Esophagus muscularis mucosa (tissue), 4 donors: ENCODE measurements at places on chromosomes 11 and 22. TPM values are rescaled to one million over a fixed set of nuclear protein-coding genes. Genes with fewer than 3 reads are reported as not detected.
A peak's percentile ranks its signal among the peaks of the same experiment; 100 is the strongest.

- H3K4me3 ChIP-seq, result peak within 1 kb of the TSS; percentile 85
- H3K27me3 ChIP-seq, result no peaks in the 10 kb centered on the region
- no peaks in the 10 kb centered on the region for H3K36me3 ChIP-seq
- H3K27ac ChIP-seq, result peak within 1 kb of the TSS; percentile 93
- peaks cover 43% of the 10 kb centered on the region for H3K4me1 ChIP-seq
Measured at GRCh38 chr22:19941365-19942082, at the start of the genes COMT and TXNRD2. TSS of gene COMT (plus strand) at chr22:19941772. CDS start at chr22:19962527, 20,755 bp downstream. TSS of gene TXNRD2 (minus strand) at chr22:19941818. CDS start at chr22:19941803, 15 bp downstream.

GRCh38 chr22:50222508-50222907, 21.7 kb downstream of the SELENOO start:
- peaks cover 11% of the 10 kb centered on the region for H3K4me1 ChIP-seq
- H3K27ac ChIP-seq, result no peak overlapping the region
- no peak overlapping the region for H3K4me3 ChIP-seq
- no peak for DNase-seq
- peaks cover 58% of the 10 kb centered on the region for H3K36me3 ChIP-seq

DNA sequence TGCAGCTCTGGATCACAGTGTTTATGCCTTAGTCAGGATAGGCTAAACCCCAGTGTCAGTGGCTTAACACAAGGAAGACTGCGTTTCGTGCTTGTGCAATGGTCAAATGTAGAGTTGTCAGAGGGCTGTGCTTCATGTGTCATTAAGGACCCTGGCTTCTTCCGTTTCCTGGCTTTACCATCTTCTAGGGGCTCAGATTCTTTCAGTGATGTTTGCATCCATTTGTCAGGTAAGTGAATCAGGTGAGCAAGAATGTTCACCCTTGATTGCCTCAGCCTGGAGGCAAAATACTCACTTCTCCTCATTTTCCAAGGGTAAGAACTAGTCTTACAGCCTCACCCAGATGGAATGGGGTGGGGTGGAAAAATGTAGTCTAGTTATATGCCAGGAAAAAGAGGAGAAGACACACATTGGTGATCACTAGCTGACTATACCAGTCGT, 20.5 kb upstream of the AMOTL1 start:
- H3K27ac ChIP-seq, result no peak overlapping the region
- H3K27me3 ChIP-seq, result no peaks in the 10 kb centered on the region
- no peaks in the 10 kb centered on the region for H3K36me3 ChIP-seq
- H3K4me1 ChIP-seq, result peaks cover 67% of the 10 kb centered on the region
- no peak for DNase-seq
- no peak overlapping the region for H3K4me3 ChIP-seq

KDM4E gene
- total RNA-seq, result not detected

KDM4D gene
- total RNA-seq, result 0.33 TPM

CENPM gene
- total RNA-seq, result not detected

WNT7B gene
- not detected for total RNA-seq

PIWIL4 gene
- total RNA-seq, result 3.7 TPM

GRCh38 chr11:120545813-120546212, 34.3 kb downstream of the GRIK4 start:
- no peak overlapping the region for H3K27ac ChIP-seq
- no peaks in the 10 kb centered on the region for H3K27me3 ChIP-seq
- H3K36me3 ChIP-seq, result no peaks in the 10 kb centered on the region
- no peak overlapping the region for H3K4me3 ChIP-seq
- no peak for DNase-seq

- H3K27ac ChIP-seq, result peak overlapping the region; percentile 16
- H3K27me3 ChIP-seq, result no peaks in the 10 kb centered on the region
- H3K4me1 ChIP-seq, result peaks cover 38% of the 10 kb centered on the region
- no peaks in the 10 kb centered on the region for H3K36me3 ChIP-seq
Measured at GRCh38 chr11:115500547-115501501, 3.4 kb downstream of the CADM1 start.

DNA sequence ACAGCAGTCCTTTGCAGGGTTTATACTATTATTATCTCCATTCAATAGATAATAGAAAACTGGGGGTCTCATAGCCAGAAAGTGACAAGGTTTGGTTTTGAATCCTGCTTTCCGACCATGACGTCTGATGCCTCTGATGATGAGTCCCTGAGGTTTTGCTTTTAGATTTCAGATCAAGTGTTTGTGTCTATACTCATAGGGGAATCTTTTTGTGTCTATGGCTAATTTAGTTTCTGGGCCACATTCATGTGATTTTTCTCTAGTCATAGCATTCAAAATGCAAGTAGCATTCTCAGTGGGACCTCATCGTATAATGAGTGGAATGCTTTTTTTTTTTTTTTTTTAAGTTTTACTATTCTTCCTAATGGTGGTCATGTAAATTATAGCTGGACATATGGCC, 72.9 kb downstream of the TNRC6B start:
- H3K27ac ChIP-seq, result no peak overlapping the region
- H3K4me1 ChIP-seq, result peaks cover 32% of the 10 kb centered on the region
- no peak overlapping the region for H3K4me3 ChIP-seq
- no peak for DNase-seq
- no peaks in the 10 kb centered on the region for H3K27me3 ChIP-seq
- peaks cover 9% of the 10 kb centered on the region for H3K36me3 ChIP-seq

DNA sequence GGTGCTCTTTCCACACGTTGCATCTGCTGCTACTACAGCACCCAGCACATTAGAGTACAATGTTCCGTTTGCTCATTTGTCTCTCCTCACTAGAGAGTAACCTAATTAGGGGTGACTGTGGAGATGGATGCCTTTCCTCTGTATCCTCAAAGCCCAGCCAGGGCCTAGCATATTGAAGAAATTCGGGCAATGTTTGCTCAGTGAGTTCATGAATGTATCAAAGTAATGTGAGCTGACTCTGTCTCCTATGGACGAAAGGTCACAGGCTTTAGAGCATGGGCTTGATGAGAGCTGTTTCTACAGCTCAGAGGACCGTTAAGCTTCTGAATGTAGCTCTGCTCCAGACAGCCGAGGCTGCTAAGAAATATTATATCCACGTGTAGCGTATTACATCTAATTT, 67.5 kb downstream of the C11orf58 start:
- H3K4me1 ChIP-seq, result peaks cover 49% of the 10 kb centered on the region
- peaks cover 3% of the 10 kb centered on the region for H3K36me3 ChIP-seq
- H3K4me3 ChIP-seq, result no peak overlapping the region
- H3K27me3 ChIP-seq, result no peaks in the 10 kb centered on the region
- no peak overlapping the region for H3K27ac ChIP-seq

DNA sequence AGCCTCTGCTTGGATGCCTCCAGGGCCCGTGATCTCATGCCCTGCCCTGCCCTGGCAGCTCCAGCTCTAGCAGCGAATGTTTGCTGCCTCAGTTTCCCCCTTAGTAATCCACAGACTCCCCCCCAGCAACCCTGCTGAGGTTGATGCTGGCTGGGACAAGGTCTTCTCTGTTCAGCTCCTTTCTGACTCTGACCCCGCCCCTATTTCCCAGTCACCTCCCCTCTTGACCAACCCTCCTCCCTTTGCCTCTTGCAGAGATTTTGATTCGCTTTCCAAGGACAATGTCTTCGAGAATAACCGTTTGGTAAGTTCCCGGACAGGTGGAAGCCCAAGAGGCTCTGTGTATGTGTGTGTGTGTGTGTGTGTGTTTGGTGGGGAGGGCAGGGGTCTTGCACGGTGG, 5.6 kb downstream of the MICALL1 start:
- H3K27ac ChIP-seq, result peak overlapping the region; percentile 96
- H3K4me1 ChIP-seq, result peaks cover 84% of the 10 kb centered on the region
- H3K4me3 ChIP-seq, result no peak overlapping the region
- no peak for DNase-seq

IGLL5 gene
- 0.80 TPM for total RNA-seq

C11orf97 gene
- not detected for total RNA-seq

DNA sequence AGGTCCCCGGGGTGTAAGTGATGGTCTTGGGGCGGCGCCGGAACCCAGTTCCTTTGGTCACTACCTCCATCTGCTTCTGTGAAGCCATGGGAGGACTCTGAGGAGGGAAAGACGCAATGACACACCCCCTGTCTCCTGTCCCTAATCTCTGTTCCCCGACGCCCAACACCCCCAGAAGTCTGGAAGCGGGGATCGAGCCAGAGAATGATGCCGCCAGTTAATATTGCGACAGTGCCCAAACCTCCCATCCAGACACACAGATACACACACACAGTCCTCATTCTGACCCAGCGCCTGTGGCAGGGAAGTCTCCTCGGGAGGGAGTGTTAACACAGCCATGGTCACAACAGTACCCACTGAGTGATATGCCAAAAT, 352 bp downstream of the C22orf23 start:
- no peak for DNase-seq
- H3K27me3 ChIP-seq, result no peaks in the 10 kb centered on the region
- H3K4me1 ChIP-seq, result peaks cover 15% of the 10 kb centered on the region
- peak overlapping the region; percentile 76 for H3K27ac ChIP-seq

CADM1 gene
- total RNA-seq, result 15.7 TPM

DNA sequence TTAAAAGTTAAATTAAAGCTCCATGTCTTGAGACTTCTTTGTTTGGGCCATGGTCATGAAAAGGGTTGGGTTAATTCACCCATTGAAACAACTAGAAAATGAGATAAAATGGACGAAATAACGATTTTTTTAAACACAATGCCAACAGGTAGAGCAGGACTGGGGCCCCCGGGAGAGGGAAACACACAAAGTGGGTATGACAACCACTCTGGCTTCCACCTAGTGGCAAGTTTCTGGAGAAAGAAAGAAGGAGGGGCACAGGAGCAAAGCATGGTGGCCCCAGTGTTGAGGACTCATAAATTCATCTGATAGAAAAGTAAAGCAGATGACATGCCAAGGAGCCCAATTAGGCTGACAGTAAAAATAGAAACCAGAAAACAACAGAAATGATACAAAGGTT, 68.4 kb downstream of the MYEOV start:
- no peak overlapping the region for H3K4me3 ChIP-seq
- no peaks in the 10 kb centered on the region for H3K27me3 ChIP-seq
- no peaks in the 10 kb centered on the region for H3K36me3 ChIP-seq
- no peaks in the 10 kb centered on the region for H3K4me1 ChIP-seq
